Transverse colon (tissue), 4 donors: ENCODE measurements at places on chromosomes 3 and 15. TPM values are rescaled to one million over a fixed set of nuclear protein-coding genes. Genes with fewer than 3 reads are reported as not detected.

- peak overlapping the region; percentile 72 for H3K27ac ChIP-seq
- no peaks in the 10 kb centered on the region for H3K36me3 ChIP-seq
- DNase-seq: peak; percentile 3
- peaks cover 6% of the 10 kb centered on the region for H3K27me3 ChIP-seq
- H3K4me3 ChIP-seq: no peak overlapping the region
- peaks cover 8% of the 10 kb centered on the region for H3K4me1 ChIP-seq
These were observed 279.4 kb upstream of the TLE3 start for GRCh38 chr15:70376929-70377691.

GRCh38 chr3:32203854-32204253, 34.6 kb upstream of the CMTM8 start:
- DNase-seq: no peak
- no peak overlapping the region for H3K27ac ChIP-seq
- no peaks in the 10 kb centered on the region for H3K4me1 ChIP-seq
- H3K4me3 ChIP-seq: no peak overlapping the region
- no peaks in the 10 kb centered on the region for H3K27me3 ChIP-seq
- H3K36me3 ChIP-seq: no peaks in the 10 kb centered on the region

GRCh38 chr15:89174476-89174875, 46.9 kb downstream of the RLBP1 start:
- H3K4me3 ChIP-seq: no peak overlapping the region
- no peaks in the 10 kb centered on the region for H3K4me1 ChIP-seq
- peaks cover 7% of the 10 kb centered on the region for H3K36me3 ChIP-seq
- no peaks in the 10 kb centered on the region for H3K27me3 ChIP-seq
- no peak overlapping the region for H3K27ac ChIP-seq

DNA sequence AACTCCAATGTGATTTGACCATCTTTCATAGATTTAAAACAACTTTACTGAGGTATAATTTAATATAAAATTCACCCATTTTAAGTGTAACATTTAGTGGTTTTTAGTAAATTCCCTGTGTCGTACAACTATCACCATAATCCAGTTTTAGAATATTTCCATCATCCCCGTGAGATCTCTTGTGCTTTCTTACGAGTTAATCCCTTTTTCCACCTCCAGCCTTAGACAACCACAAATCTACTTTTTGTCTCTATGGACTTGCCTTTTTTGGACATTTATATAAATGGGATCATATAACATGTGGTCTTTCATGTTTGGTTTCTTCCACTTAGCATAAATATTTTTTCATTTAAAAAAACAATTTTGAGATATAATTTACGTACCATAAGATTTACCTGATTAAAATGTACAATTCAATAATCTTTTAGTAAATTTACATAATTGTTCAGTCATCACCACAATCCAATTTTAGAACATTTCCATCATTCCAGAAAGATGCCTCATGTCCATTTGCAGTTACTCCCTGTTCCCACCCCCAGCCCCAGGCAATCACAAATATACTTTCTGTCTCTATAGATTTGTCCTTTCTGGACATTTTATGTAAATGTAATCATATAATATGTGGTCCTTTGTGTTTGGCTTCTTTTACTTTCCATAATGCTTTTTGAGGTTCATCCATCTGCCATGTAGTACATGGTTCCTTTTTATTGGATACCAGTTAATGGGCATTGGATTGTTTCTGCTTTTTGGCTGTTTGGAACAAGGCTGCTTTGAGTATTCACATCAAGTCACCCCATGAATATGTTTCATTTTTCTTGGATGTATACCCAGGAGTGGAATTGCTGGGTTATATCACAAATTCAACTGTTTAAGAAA, 3.1 kb downstream of the OXSR1 start:
- DNase-seq: no peak
- no peak overlapping the region for H3K4me3 ChIP-seq
- H3K36me3 ChIP-seq: no peaks in the 10 kb centered on the region
- no peak overlapping the region for H3K27ac ChIP-seq
- no peaks in the 10 kb centered on the region for H3K27me3 ChIP-seq

DNA sequence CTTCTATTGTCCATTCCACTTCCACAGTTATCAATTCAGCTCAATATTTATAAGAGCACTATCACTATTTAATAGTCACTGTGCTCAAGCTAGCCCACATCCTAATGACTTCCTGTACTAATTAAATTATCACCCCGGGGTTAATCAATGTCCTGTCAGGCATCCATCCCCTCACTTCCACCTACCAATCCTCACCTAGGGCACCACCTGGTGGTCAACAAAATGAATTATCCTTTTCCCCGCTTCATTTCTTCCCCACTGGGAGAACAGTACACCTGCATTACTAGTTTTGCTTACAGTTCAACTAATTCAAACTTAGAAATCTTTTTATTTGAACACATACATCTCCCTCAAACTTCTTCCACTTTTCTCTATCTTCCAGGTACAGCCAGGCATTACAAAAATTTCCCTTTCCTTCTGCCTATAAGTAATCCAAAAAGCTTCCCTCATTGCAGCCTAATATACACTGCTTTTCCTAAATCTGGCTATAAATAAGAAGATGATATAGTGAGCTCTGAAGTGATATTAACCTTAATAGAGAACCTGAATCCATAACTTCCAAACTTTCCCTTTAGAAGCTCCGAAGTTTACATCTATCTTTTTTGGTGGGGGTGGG, 68.5 kb downstream of the TMCC1 start:
- H3K27me3 ChIP-seq: no peaks in the 10 kb centered on the region
- peaks cover 25% of the 10 kb centered on the region for H3K4me1 ChIP-seq
- DNase-seq: peak; percentile 31
- no peak overlapping the region for H3K27ac ChIP-seq
- no peak overlapping the region for H3K4me3 ChIP-seq
- H3K36me3 ChIP-seq: no peaks in the 10 kb centered on the region

Gene FRMD5
- total RNA-seq: not detected

DNA sequence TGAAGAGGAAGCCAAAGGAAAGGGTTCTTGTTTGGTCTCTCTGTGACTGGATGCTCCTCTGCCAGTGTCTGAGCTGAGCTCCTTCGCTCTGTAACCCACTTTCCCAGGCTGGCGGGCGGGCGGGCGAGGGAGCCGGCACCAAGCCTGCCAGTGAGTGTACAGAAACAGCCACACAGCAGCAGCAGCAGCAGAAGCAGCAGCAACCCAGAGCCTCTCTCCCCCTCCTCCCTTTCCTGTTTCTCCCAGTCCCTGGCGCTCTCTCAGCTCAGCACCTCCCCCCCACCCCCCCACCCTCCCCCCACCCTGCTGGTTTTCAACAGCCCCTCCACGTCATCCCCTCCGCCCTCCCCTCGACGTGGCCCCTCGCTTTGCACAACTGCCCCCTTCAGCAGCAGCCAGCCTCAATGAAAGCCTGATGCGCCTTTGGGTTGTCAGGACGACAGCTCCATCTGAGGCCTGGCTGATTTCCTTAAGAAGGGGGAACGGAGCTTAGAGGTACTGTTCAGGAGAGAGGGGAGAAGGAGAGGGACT, at the start of gene LSAMP:
LSAMP (minus strand) TSS at position 177 of the 531 bp plus-strand sequence.
- H3K36me3 ChIP-seq: no peaks in the 10 kb centered on the region
- H3K4me3 ChIP-seq: peak within 1 kb of the TSS; percentile 38
- H3K27me3 ChIP-seq: no peaks in the 10 kb centered on the region
- H3K4me1 ChIP-seq: no peaks in the 10 kb centered on the region

DNA sequence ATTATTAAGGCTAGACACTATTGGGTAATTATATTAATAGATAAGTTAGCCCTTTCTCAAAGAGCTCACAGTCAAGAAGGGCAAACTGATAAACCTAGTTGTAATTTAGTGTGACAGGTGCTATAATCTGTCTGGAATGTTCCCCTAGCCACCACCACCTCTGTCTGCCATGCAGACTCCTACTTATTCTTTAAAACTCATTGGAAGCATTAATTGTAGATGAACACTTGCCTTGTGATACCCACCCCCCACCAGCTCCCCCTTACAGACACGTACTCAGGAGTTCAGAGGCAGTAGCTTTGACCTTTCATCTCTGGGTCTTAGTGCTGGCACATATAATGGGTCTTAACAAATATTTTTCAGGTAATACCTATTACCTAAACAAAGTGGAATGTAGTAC, 195.9 kb downstream of the TP63 start:
- H3K27ac ChIP-seq: no peak overlapping the region
- H3K27me3 ChIP-seq: no peaks in the 10 kb centered on the region
- H3K4me3 ChIP-seq: no peak overlapping the region
